CD4-positive, alpha-beta T cell treated with Interleukin-12 subunit alpha and Interleukin-12 subunit beta, for 1 hour (primary cell): ENCODE measurements at places on chromosomes 1 and 21.

DNA sequence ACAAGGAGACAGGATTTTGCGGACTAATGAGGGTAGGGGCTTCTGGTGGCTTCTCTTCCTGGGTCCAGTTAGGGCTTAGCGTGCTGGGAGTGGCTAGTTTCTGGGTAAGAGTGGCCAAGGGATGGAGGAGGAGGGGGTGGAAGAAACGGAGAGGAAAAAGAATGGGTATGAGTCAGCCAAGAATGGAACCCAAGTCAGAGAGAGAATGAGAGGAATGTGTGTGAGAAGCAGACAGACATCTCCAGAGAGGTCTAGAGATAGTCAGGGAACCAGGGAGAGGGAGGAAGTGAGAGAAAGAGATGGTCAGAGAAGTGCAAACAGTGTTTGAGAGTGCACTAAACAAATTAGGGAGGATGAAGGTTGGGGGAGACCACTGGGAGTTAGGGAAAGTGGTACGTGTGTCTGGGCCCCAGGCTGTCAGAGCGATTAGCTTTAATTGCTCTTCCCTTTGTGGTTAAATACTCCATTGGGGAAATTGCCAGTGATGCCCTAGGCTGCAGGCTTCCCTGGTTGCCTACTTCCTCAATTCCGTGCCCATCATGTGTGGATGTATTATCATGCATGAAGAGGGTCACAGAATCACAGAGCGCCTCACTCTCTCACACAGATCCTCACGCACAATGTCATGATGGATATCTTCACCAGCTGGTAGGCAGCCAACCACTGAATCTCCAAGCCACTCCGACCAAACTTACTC, 1.4 kb downstream of the PEA15 start:
- DNase-seq, result no peak

DNA sequence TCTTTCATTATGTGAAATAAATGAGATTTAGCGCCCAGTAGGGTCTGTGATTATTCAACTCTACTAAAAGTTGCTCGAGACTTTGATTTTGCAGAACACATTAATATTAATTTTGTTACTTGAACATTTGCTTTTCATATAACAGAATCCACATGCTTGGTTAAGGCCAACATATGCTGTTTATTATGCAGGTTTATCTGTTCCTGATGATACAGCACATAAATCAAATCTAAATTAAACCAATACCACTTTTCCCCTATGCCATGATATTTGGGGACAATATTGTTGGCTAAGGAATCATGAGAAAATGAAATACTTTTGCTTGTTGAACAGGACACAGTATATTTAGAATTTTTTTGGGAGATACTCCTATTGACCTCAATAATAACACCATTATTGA, 291.1 kb downstream of the USP25 start:
- DNase-seq, result no peak

- DNase-seq, result no peak
These were observed 214.2 kb downstream of the RERE start for GRCh38 chr1:8603220-8603616.

- no peak for DNase-seq
These were observed 142.5 kb downstream of the TIAM1 start for GRCh38 chr21:31201548-31201947.
